Activated B cell treated with CpG ODN at 0.5 μM for 24 hours (primary cell): ENCODE measurements at places on chromosomes 2 and 18.

DNA sequence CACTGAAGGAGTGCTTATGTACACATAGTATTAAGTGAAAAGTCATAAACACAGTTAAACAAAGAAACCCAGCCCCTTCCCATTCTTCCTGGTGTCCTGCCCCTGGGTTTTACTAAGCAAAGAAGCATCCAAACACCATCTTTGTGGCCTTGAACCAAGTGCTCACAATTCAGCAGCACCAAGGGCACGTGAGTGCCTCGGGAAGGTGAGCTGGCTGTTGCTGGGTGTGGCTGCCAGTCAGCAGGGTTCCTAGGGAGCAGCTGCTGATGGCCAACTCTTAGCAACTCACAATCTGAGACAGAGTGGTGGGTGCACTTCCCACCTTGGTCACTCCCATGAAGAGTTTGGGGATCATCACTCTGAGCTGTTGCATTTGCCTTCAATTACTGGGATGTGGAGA, 97.7 kb upstream of the PGAP1 start:
- no peak for DNase-seq
- H3K27ac ChIP-seq, result no peak overlapping the region
- no peak overlapping the region for H3K4me3 ChIP-seq
- H3K4me1 ChIP-seq, result peaks cover 3% of the 10 kb centered on the region
- H3K36me3 ChIP-seq, result peaks cover 80% of the 10 kb centered on the region

GRCh38 chr2:184734338-184734737, 136.0 kb downstream of the ZNF804A start:
- H3K27ac ChIP-seq, result no peak overlapping the region
- H3K4me3 ChIP-seq, result no peak overlapping the region
- no peak for DNase-seq
- peaks cover 11% of the 10 kb centered on the region for H3K4me1 ChIP-seq
- H3K36me3 ChIP-seq, result no peaks in the 10 kb centered on the region
- H3K27me3 ChIP-seq, result no peaks in the 10 kb centered on the region

DNA sequence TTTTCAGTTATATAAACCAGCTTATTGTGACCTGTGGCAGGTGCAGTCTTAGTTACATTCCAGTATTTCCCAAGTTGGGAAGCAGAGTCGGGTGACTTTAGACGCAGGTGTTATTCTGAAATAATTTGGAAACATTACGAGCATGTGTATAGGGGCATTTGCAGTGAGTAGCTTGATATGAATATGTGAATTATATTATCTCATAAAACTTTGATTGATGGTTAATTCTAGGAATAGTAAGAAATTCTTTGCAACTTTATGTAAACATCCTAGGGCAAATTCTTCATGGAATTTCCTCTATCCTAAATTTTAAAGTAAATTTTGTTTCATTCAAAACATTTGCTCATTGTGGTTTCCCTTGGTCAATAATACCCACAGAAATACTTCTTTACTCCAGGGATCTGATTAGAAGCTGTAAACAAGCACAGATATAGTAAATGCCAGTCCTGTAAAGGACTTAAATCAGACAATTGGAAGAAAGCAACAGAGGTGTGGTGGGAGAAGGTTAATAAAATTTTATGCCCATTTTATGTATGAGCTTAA, 580.6 kb upstream of the CDH2 start:
- no peak overlapping the region for H3K4me3 ChIP-seq
- DNase-seq, result no peak
- no peaks in the 10 kb centered on the region for H3K4me1 ChIP-seq
- H3K27me3 ChIP-seq, result no peaks in the 10 kb centered on the region
- no peaks in the 10 kb centered on the region for H3K36me3 ChIP-seq

DNA sequence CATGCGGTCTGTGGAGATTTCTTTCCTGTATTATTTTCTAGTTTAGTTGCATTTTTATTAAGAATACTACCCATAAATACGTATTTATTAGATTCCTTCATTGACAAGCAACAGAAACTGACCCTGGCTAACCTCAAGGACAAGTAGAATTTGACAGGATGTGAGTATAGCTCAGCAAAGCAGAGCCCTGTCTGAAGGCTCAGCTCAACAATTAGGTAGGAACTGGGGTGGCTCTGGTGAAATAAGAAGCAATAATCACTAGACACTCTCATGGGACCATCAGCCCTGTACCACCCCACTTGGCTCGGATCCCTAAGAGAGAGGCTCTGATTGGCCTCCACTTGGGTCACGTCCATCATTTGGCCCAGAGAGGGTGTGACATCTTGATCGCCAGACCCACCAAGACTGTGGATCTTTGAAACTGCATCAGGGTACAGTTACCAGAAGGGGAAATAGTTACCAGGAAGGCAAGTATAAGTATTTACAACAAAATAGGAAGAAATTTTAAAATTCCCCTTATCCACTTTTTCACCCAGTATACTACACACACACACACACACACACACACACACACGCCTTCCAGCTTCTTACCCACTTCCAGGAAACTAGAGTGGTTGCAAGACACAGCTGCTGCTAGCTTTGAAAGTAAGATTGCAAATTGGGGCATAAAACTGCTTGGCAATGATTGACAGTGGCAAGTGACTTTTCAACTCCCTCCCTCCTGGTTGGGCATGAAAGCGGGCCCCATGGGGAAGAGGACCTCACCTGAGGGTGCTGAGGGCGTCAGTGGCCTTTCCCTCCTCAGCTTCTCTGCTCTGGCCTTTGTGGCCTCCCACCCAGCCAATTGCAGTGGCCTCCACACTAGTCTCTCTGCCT, 41.8 kb downstream of the KCTD18 start:
- DNase-seq, result no peak
- no peak overlapping the region for H3K4me3 ChIP-seq
- H3K27ac ChIP-seq, result no peak overlapping the region
- H3K4me1 ChIP-seq, result peaks cover 36% of the 10 kb centered on the region

- peaks cover 77% of the 10 kb centered on the region for H3K36me3 ChIP-seq
- no peak for DNase-seq
- H3K27ac ChIP-seq, result no peak overlapping the region
- H3K27me3 ChIP-seq, result no peaks in the 10 kb centered on the region
- no peak overlapping the region for H3K4me3 ChIP-seq
- H3K4me1 ChIP-seq, result peaks cover 27% of the 10 kb centered on the region
Measured at GRCh38 chr2:112073875-112074274, 18.8 kb downstream of the TMEM87B start.

DNA sequence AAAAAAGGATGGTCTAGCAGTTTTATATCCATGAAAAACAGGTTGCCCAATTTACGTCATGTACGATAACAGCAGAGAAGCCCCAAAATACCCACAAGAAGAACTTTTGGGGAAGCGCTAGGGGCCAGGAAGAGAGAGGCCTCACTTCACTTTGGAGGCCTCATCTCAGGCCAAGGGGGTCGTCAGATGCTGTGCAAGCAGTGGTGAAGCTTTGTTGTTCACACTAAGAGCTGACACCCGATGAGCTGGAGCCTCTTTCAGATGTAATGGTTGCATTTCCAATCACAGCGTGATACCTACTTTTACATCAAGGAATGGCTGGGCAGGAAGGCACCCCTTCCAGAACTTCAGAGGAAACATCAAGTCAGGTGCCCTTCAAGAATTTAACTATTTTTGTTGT, 242.3 kb upstream of the PXDN start:
- no peaks in the 10 kb centered on the region for H3K36me3 ChIP-seq
- DNase-seq, result no peak
- no peaks in the 10 kb centered on the region for H3K4me1 ChIP-seq
- no peak overlapping the region for H3K27ac ChIP-seq
- no peak overlapping the region for H3K4me3 ChIP-seq
- no peaks in the 10 kb centered on the region for H3K27me3 ChIP-seq

DNA sequence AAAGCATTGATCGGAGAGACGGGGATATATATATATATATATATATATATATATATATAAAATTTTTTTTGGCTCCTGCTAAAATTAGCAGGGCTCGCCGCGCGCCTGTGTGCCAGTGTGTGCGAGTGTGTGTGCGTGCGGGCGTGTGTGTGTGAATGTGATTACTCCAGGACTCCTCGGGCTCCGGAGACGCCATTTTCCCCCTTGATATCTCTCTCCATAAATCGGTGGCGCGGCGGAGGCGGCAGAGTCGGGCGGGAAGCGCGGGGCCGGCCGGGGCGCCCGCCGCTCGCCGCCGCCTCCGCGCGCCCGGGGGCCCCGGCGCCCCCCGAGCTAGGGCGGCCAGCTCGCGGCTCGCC, 795 bp upstream of the SETBP1 start:
- DNase-seq, result peak; percentile 48
- H3K4me1 ChIP-seq, result peaks cover 10% of the 10 kb centered on the region
- no peak overlapping the region for H3K4me3 ChIP-seq

DNA sequence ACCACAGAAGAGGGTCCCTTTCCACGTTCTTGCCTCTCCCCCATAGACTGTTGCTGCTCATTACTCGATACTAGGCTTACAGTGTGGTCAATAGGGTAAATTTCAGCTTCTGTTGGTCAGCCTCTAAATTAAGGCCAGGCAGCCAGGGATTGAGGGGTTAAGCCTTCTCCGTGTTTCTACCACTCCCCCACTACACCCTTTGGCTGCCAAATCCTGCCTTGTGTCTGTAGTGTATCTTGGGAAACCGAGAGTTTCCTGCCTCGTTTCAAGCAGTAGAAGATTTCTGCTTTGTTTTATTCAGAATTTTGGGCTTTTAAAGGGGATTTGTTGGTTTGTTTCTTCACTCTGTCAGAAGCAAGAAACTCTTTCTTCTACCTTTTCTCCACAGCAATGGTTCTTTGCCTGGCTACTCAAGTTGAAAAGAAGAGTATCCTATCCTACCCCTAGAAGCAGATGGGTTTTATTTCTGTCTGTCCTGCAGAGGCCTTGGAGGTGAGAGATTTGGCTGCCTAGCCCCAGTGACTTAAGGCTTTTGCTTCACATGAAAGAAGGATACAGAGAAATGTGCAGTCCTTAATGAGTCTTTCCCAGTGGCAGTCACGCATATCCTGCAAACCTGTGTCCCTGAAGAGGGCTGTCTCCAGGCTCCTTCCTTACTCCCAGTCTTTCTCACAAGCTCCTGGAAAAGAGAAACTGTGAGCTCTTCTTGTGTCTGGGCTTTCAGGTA, 261.5 kb upstream of the TANK start:
- no peaks in the 10 kb centered on the region for H3K36me3 ChIP-seq
- DNase-seq, result no peak
- H3K4me3 ChIP-seq, result no peak overlapping the region

GRCh38 chr2:166140932-166141331, 13.1 kb upstream of the SCN1A start:
- no peak overlapping the region for H3K4me3 ChIP-seq
- H3K27me3 ChIP-seq, result no peaks in the 10 kb centered on the region
- H3K27ac ChIP-seq, result no peak overlapping the region
- H3K36me3 ChIP-seq, result no peaks in the 10 kb centered on the region

DNA sequence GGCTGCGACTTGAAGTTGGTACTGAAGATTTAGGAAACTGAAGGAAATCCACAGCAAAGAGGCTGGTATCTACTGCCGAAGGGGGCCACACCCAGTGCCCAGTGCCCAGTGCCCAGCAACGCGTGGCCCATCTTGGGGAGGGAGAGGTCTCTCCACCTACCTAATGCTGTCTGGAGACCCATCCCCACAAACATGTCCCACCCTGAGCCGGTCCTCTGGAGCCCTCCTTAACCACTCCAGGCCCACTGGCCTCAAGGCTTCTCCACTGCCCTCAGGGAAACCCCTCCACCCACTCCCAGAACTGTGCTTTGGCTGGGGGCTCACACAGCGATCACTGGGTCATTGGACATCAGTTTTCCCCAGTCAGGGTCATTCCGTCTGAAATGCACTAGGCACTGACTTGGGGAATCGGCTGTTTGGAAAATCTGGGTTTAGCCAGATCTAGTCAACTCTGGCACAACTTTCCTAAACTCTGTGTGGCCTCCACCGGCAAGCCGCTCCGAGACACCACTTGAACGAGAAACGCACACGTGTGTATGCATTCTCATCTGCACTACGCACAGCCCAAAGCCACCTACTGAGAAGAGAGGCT, 20.1 kb downstream of the GPR55 start:
- no peak overlapping the region for H3K4me3 ChIP-seq
- no peaks in the 10 kb centered on the region for H3K27me3 ChIP-seq
- peak; percentile 12 for DNase-seq
- H3K36me3 ChIP-seq, result peaks cover 2% of the 10 kb centered on the region

- H3K4me3 ChIP-seq, result no peak overlapping the region
- no peak overlapping the region for H3K27ac ChIP-seq
- H3K4me1 ChIP-seq, result no peaks in the 10 kb centered on the region
- H3K27me3 ChIP-seq, result peaks cover 2% of the 10 kb centered on the region
Measured at GRCh38 chr2:71299507-71299906, 32.1 kb upstream of the ZNF638 start.

DNA sequence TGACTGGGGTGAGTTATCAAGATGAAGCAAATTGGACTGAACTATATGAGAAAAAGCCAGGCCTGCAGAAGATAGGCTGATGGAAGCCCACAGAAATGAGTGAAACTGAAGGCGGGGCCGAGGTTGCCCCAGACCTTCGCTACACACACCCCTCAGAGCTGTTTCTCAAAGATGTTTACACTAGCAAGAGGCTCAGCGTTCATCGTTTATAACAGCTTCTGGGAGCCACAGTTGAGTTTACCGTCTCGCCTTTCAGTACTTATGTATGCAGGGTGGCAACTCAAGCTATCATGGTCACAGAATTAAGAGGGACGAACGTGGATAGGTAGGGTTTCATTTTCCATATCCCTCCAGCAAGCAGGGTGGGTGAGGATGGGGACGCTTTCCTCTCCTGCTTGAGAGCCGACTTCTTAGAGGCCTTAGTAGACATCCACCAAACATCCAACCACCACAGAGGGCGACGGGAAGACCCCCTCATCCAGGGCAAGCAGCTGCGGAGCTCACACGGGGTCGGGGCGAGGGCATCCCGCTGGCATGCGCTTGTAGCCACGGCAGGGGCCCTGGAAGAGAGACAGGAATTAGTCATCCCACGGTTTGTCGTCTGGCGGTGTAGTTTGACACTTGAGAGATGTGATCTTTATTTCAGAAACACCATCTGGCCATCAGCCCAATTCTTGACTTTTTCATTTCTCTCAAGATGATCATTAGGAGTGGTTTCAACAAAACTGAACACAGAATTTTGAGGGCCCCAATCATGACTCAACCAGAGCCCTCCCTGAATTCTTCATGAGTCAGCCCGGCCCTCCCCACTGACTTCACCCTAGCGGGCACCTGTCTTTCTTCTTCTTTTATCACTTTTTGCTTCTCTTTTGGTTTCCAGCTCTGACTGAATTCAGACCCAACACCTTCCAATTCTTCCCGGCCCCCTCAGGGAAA, 109.1 kb upstream of the CTDP1 start:
- H3K27ac ChIP-seq, result no peak overlapping the region
- DNase-seq, result no peak
- H3K4me3 ChIP-seq, result no peak overlapping the region
- peaks cover 2% of the 10 kb centered on the region for H3K36me3 ChIP-seq
- peaks cover 9% of the 10 kb centered on the region for H3K4me1 ChIP-seq

DNA sequence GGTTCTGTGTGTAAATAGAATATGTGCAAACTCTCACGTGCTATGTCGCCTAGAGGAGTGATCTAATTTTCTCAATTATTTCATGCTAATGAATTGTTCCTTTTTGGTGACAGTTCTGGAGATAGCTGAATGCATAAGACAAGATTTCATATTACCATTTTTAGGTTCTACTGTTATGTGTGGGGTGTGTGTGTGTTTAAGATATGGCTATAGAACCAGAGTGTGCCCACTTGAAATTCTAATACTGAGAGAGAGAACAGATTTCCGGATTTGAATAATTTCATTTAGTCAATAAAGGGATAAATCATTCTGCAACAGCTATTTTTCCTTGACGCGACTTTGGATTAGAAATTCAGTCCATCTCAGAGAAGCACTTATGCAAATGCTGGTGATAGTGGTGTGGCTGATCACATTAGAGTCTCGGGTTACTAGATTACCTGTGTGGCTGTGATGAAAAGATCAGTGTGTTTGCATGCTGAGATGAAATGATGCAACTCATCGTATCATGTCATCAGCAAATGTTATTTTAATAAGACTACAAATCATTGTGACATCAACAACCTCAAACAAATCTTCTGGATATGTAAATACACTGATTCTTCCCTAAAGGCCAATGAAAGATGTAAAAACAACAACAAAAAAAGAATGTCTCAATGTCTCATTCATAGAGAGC, 415.9 kb downstream of the EPHA4 start:
- DNase-seq, result no peak
- H3K27ac ChIP-seq, result no peak overlapping the region
- no peak overlapping the region for H3K4me3 ChIP-seq
- H3K36me3 ChIP-seq, result no peaks in the 10 kb centered on the region
